Mucosa of gallbladder (tissue), 1 donor: ENCODE measurements at places on chromosomes 6 and 20.

GRCh38 chr6:125294925-125295324 lies 6.8 kb downstream of the HDDC2 start:
- DNase-seq = no peak

DNA sequence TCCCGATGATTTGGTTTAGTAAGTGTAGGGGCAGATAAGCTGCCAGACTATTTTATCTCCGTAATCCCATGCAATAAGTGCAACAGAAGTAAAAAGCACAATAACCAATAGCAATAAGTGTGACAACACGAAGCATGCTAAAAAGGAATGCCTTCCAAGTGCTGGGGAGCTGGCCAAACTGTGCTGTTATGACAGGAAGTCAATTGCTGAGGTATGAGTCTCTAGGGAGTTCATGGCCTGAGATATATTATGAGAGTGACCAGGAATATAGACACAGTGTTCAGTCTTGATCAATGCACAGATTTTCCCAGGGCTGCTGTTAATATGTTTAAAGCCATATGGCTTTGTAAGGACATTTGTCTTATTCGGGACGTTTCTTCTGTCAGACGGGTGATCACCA lies 10.5 kb upstream of the ANGPT4 start:
- DNase-seq = no peak

DNA sequence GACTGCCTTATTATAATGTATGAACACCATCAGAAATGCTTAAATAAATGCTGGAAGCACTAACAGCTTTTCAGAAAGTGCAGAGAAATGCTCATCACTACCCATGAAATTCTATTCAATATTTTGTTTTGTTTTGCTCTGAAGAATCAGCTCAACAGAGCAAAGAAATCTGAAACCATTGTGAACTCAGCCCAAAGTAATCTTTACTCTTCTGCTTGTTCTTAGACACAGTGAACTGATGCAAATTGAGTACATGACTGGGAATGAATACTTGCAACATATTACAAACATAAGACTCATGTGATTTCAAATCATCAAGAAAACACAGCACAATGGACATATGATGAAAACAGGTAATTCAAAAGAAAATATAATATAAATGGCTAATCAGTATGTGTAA lies 404.6 kb upstream of the OPRM1 start:
- DNase-seq = no peak

- DNase-seq = no peak
Observed at GRCh38 chr6:3648724-3649123, 102.8 kb downstream of the PXDC1 start.

DNA sequence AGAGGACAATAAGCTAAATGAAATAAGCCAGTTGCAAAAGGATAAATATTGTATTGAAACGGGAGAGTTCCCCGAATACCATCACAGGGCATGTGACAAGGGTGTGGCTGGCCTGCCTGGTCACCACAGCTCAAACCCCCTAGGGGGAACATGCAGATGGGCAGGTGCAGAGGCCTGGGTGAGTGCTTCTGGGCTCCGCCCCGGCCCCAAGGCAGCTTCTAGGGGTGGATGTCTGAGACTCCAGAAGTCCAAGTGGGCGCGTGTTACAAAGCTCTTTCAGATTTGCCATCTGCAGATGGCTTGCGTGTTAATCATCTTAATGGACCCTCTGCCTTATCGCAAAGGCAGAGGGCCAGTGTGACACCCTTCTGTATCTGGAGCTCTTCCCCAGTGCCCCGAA lies 559.2 kb upstream of the IMPG1 start:
- DNase-seq = no peak

- DNase-seq = no peak
Observed at GRCh38 chr6:90414352-90414751, 117.7 kb upstream of the BACH2 start.

- DNase-seq = no peak
Observed at GRCh38 chr6:470051-470900, 78.7 kb downstream of the IRF4 start.

DNA sequence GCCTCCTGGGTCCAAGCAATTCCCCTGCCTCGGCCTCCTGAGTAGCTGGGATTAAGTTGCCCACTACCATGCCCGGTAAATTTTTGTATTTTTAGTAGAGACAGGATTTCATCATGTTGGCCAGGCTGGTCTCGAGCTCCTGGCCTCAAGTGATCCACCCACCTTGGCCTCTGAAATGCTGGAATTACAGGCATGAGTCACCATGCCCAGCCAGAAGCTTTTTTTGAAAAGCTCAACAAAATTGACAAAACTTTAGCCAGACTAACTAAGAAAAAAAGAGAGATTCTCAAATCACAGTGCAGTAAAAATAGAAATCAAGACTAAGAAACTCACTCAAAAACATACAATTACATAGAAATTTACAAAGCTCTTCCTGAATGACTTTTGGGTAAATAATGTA lies 420.6 kb downstream of the COL12A1 start:
- no peak for DNase-seq

DNA sequence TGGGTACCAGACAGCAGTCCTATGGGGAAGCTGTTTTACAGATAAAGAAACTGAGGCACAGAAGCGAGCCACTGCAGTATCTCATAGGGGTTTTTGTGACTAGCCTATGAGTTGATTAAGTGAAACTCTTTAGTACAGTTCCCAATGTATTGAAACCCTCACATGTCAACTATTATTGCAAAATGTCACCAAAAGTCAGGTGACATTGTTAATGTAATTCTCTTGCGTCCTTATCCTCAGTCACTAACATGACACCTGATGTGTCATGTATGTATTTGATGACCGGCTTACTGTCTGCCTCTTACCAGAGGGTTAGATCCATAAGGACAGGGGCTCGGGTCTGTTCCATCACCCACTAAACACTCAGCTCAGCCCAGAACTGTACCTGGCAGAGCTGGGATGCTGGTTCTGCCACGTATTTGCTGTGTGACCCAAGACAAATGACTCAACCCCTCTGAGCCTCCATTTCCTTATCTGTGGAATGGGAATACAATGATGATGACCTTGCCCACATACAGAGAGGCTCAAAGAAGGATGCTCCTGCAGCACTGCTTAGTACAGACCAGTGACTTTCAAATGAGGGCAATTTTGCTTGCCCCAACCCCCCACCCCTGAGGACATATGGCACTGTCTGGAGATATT lies 32.9 kb downstream of the PREX1 start:
- no peak for DNase-seq

DNA sequence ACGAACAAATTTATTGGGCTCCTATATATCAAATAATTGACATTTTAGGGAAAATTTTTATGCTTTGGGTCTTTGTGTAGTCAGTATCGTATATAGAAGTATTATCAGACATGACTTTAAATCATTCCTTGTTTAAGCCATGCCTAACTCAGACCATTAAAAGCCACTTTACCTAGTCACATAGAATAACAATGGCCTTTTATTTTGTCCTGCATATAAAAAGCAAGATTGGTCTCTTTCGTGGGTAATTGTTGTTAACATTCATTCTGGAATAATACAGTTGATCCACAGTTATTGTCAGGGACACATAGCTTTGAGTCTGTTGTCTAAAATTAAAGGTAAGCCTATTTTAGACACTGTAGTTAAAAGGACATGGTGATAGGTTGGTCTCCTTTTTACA lies 47.4 kb downstream of the PLEKHG1 start:
- no peak for DNase-seq

DNA sequence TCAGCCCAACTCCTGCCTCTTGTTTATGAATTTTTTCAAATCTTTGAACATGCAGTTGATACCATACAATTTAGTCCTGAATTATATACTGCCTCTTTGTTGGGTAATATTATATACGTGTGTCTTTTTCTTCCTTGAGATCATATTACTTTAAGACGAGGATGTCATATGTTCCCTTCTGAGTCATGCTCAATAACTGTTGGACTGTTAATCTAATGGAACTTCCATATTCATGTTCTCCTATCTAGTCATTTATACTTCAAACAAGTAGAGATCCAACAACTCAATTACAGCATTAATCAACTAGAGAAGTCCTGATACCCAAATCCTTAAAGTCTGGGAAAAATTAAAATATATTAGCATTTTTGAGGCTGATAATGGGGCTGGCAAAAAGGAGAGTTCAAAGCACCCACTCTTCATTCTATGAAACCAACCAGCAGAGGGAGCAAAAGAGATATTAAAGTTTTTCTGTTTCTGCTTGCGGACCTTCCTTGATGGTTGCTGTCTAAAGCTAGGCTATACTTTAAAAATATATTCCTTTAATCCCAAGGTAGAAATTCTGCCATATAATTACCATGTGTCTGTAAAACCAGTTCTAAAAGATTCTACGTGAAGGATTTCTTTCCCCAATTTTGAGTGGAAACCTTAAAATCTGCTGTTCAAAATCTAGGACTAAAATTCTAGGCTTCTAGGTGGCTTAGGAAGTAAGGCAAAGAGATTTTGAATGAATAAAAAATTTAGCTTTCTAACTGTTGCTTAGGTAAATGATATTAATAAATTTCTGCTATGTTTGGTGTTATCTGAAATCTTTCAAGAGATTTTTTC lies 498.9 kb downstream of the BCKDHB start:
- DNase-seq = no peak

DNA sequence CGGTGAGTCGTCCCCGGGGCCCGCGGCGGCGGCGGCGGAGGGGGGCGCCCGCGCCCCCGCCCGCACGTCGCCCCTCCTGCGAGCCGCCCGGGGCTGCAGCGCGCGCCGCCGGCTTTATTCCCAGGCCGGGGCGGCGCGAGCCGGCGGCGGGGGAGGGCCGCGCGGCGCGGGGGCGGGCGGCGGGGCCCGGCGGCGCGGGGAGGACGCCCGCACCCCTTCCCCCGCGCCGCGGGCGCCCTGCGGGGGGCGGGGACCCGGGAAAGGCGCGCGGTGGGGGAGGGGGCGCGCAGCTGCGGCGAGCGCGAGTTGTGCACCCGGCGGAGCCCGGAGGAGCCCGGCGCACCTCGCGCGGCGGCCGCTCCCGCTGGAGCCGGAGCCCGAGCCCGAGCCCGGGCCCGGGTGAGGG lies 646 bp downstream of the HMGA1 start:
- DNase-seq = no peak

DNA sequence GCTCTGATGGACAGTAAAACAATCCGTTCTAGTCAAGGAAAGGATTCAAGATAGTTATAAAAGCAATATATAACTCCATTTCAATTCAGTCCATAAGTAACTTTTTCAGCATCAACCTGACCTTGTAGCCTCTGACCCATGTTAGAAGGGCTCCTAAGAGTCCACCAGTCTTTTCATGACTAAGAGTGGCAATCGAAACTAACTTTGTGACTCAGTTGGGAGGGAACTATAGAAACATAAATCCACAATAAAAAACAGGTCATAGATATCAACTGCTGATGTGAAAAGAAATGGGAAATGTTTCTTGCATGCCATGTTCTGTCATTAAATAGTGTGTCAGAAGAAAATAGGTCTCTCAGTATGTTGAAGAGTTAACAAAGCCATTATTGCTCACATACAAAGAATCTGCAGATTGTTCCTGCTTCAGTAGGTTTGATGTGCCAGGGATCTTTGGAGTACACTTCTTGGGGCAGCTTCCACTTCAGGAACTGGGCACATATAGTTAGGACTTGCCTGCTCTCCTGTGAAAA lies 16.2 kb upstream of the RBL1 start:
- no peak for DNase-seq

- no peak for DNase-seq
Observed at GRCh38 chr6:49636713-49637349, at the start of gene RHAG. RHAG (minus strand) TSS chr6:49636839; CDS start chr6:49636812, 27 bp downstream.

DNA sequence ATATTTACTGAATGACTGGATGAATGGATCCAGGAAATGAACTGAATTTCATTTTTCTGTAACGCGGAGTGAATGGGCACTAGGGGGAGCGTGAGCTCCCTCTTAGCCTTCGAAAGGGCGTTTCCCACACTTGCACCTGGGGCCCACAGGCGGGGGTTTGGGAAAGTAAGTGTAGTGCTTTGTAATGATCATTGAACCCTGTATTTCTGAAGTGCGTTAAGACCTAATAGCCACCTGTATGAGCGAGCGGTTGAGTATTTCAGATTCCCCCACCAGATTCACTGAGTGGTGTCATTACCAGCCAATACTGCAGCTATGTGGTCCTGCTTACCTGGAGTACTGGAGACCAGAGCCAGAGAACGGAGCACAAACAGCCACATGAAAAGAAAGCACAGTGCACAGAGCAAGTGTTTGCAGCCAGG lies 10.5 kb downstream of the SYTL3 start:
- DNase-seq = no peak

DNA sequence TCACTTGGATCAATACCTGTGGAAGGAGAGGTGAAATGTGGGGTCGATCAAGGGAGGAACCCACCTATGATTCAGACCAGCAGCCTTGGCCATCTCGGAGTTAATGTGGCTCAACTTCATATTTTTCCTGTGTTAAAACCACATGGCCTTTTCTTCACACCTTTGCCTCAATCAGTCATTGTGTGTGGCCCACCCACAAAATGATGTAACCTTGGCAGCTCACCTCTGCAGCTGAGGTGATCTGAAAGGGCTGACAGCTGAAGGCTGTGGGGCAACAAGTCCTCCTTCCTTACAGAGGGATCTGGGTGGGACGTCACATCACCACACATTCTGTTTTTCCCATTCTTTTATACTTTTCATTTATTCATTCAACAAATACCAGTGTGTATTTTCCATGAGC lies 357.1 kb upstream of the HSF2 start:
- no peak for DNase-seq

- DNase-seq = no peak
Observed at GRCh38 chr6:45640081-45640491, 262.4 kb upstream of the SUPT3H start.

- DNase-seq = no peak
Observed at GRCh38 chr6:41966214-41966920, 24.8 kb upstream of the CCND3 start.

DNA sequence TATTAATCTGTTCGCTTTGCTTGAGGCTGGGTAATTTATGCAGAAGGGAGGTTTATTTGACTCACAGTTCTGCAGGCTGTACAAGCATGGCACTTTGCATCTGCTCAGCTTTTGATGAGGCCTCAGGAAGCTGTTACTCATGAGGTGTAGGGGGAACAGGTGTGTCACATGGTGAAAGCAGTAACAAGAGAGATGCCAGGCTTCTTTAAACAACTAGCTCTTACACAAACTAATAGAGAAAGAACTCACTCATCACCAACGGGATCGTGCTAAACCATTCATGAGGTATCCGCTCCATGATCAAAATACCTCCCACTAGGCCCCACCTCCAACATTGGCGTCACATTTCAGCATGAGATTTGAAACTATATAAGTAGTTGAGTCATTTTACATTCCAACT lies 34.4 kb upstream of the GCLC start:
- DNase-seq = no peak

DNA sequence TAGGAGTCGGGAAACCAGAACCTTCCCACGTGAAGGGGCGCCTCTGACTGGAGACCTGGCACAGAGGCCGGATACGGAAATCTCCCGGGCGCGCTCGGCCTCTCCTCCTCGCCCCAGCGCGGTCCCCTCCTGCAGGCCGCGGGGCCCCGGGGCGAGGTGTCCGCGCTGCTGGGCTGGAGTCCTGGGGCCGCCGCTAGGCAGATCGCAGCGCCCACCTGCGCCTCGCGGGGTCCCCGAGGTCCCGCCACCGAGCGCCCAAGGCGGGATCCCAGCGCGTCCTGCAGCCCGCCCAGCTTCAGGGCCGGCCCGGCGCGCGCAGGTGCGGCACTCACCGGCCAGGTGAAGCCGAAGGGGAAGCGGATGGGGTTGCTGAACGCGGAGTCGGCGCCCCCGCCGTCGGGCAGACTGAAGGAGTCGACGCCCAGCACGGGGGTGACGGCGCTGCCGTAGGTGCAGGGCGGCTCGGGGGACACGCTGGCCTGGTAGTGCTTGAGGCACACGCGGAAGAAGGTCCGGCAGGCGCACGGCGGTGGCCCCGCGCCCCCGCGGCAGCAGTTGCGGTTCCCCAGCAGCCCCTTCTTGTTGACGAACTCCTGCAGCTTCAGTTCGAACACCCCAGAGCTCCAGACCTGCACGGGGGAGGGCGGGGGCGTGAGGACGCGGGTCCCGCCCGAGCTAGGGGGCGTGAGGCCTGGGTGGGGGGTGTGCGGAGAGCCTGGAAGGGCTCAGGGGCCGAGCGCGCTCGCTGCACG lies 1.5 kb downstream of the DLL1 start:
- DNase-seq = no peak
